Activated CD8-positive, alpha-beta T cell treated with anti-CD3 and anti-CD28 coated beads for 36 hours (primary cell): ENCODE measurements at places on chromosomes 6 and 20.

DNA sequence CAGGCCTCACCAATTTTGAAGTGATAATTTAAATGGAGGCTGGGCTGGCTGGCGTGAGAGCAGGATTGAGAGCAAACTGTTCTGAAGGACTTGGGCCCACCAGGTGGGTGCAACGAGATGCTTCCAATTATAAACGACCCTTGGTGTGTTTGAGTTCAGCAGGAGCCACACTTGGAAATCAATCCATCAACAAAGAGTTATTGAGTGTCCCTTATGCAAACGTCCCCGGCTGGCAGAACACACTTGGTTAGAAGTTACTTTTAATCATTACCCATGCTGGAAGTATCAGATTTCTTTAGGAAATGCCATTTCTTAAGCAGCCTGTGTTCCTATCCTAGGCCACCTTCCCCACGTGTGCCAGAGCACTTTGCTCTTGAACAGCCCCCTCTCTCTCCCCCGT lies 37.8 kb upstream of the ZNF831 start:
- DNase-seq, result no peak

DNA sequence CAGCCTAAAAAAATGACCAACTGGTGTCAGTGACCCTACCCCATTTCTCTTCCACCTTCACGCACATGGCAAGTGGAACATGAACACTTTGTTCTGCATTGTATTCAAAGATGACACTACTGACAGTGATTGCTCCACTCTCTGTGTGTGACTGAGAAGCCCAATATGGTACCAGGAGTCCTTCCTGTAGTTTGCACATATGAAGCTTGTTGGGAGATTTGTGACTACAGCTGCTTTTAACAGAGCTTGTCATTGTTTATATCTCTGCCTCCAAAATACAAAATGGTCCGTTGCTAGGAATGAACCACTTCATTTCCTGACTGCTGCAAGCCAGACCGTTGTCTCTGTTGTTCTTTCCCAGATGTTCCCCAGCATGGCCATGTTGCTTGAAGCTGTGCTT lies 140.3 kb upstream of the TCF21 start:
- no peak for DNase-seq

- no peak for DNase-seq
These were observed 26.4 kb upstream of the ADGRG6 start for GRCh38 chr6:142275236-142276006.

- DNase-seq, result no peak
These were observed 328.7 kb downstream of the LAMA2 start for GRCh38 chr6:129211626-129212025.

GRCh38 chr20:40575851-40576250 lies 113.2 kb downstream of the MAFB start:
- DNase-seq, result no peak

DNA sequence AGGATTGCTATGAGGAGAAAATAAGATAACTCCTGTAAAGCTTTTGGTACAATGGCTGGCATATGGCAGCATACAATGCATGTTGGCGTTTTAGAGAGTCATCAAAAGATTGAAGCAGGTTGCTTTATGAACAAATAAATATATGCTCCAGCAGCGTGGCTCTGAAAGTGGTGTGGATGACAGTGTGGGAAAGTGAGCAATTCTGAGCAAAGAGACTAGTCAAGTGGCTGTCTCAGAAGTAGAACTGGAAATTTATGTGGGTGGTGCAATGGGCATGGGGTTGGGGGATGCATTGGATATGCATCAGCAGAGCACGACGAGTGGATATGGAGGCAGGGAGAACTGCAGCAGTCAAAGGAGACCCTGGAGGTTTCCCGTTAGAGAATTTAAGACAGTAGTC lies 66.2 kb upstream of the PHACTR2 start:
- no peak for DNase-seq

- no peak for DNase-seq
These were observed 71.6 kb downstream of the GJA1 start for GRCh38 chr6:121506761-121507754.

- peak; percentile 55 for DNase-seq
These were observed 10.1 kb downstream of the EZR start for GRCh38 chr6:158808941-158809678.

DNA sequence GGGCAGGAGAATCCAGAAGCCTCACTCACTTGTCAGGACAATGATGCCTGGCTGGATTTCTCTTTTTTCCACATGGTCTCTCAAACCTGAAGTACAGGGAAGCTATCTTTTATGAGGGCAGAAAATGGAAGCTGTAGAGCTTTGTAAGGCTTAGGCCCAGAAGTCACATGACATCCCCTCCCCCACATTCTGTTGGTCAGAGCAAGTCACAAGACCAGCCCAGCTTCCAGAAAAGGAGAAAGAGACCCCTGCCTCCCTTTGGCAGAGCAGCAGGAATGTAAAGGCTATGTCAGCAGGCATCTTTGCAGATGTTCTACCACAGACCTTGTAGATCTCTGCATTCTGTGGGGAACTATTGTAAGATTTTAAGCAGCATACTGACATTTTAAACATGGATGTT lies 245.5 kb downstream of the SLC35F1 start:
- DNase-seq, result no peak

DNA sequence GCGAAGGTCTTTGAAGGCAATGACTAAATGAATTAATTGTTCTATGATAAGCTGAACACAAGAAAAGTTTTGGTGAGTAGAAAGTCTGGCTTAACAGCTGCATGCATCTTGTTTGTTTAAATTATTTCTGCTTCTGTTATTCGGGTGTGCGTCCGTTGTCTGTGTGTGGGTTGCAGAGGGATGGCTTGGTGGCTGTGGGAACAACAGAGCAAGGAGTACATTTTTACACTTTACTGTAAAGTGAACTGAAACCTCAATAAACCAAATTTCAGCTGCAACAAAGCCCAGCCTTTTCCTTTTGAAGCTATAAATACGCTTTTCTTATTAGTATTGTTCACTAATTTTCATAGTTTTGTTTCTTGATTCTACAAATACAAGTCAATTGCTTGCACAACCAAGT lies 3.5 kb upstream of the LAMP5 start:
- DNase-seq, result no peak

GRCh38 chr6:21181866-21182265 lies 411.7 kb upstream of the SOX4 start:
- no peak for DNase-seq

- DNase-seq, result no peak
These were observed 152.1 kb downstream of the SAMD5 start for GRCh38 chr6:147660334-147661311.

- DNase-seq, result no peak
These were observed 21.2 kb upstream of the MEP1A start for GRCh38 chr6:46772016-46772415.

DNA sequence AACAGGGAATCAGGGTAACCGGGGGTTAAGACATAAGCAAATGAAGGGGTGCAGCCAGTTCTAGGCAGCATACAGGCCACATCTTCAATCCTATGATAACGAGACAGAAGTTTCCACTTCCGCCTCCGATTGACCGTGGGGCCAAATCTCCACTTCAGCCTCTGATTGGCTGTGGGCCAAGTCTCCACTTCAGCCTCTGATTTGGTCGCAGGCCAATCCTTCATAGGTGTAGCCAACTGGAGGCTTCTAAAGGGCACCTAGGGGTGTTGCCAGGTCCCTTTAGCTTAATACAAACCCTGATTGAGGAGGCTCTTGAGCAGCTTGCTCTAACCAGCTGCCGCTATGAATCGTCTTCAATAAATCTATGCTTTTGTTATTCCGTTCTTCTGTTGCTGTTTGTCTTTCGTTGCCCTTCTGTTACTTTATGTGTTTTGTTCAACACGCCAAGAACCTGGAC lies 2.1 kb upstream of the ERGIC3 start:
- DNase-seq, result peak; percentile 50

DNA sequence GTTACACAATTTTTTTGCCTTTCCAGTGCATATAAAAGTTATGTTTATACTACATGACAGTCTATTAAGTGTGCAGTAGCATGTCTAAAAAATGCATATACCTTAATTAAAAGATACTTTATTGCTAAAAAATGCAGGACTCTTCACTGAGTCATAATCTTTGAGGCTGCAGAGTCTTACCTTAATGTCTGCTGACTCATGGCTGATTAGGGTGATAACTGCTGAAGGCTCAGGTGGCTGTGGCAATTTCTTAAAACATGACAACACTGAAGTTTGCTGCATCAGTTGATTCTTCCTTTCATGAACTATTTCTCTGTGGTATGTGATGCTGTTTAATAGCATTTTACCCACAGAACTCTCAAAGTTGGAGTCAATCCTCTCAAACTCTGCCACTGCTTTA lies 19.1 kb downstream of the ZSCAN23 start:
- no peak for DNase-seq

DNA sequence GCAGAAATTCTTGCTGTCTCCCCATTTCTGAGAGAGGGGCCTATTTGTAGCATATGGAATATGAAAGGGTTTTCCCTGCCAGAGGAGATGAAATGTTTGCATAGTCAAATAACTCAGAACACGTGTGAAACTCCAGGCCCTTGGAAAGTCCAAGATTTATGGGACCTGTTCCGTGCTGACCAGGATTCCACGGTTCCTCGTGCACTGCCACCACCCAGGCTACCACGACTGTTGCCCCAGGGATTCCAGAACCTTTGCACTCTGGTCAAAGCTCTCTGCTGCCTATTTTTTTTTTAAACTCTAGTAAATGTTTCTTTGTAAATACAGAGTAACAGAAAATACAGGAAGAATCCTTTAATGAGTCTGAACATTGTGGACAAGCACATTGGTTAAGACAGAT lies 35.0 kb downstream of the MYLK4 start:
- DNase-seq, result no peak

DNA sequence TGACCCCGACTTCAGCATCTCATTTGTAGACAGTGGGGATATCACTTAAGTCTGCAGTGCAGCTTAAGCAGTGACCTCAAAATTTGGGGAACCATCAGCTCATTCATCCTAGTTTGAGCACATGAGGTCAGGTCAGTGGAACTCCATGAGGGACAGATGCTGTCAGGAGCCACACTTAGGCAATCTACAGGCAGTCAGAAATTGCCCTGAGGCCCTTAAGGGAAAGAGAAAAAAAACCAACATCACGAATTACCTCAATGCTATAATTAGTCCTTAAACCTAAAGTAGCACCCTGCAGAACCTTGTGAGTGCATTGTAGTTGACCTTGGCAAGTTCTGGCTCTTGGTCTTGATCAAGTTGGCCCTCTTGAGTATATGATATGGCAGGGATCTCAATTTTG lies 21.1 kb downstream of the TMEM74B start:
- no peak for DNase-seq

- DNase-seq, result peak; percentile 13
These were observed 54.8 kb upstream of the MBOAT1 start for GRCh38 chr6:20266851-20267608.

- DNase-seq, result no peak
These were observed 24.0 kb downstream of the SDCBP2 start for GRCh38 chr20:1304710-1305515.

- DNase-seq, result peak; percentile 58
These were observed 312.5 kb downstream of the EYA4 start for GRCh38 chr6:133553652-133554051.

DNA sequence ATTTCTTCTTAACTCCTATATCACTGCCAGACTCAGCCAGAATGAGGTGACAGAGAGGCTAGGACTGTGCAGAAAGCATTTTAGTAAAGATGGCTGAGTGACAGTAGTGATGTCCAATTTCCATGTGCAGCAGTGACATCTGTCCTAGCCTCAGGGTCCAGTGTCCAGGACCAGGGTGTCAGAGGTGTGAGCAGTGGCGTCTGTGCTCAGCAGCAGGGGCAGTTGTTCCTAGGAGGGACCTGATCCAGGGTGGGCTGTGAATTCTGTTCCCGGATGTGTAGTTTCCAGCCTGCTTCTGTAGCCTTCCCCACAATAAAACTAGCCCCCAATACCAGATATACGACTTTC lies 6.0 kb downstream of the HLA-B start:
- no peak for DNase-seq
